HFFc6 (cell line): ENCODE measurements at places on chromosomes 12 and 14.
A peak's percentile ranks its signal among the peaks of the same experiment; 100 is the strongest.

- no peak for DNase-seq
Observed at GRCh38 chr12:2051700-2052621, 826 bp upstream of the CACNA1C start.

GRCh38 chr12:49200919-49201594, 12.2 kb upstream of the TUBA1A start:
- peak; percentile 71 for DNase-seq

GRCh38 chr14:94363151-94363624, 25.2 kb downstream of the SERPINA1 start:
- DNase-seq, result no peak

DNA sequence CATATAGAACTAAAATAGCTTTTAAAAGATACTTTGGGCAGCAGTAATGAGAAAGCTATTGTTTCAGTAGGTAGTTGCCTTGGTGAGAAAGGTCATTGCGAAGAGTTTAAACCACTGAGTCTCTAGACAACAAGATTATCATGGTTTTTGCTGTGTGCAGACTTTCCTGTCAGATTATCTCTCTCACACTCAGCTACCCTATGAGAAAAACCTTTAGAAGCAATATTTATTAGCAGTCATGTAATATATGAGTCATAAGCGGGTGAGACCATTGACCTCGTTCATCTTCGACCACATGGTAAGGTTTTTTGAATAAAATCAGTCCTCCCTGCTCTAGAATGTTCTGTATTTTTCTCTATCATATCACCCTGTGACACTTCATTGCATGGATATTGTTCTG, 59.9 kb downstream of the GPR65 start:
- DNase-seq, result no peak

DNA sequence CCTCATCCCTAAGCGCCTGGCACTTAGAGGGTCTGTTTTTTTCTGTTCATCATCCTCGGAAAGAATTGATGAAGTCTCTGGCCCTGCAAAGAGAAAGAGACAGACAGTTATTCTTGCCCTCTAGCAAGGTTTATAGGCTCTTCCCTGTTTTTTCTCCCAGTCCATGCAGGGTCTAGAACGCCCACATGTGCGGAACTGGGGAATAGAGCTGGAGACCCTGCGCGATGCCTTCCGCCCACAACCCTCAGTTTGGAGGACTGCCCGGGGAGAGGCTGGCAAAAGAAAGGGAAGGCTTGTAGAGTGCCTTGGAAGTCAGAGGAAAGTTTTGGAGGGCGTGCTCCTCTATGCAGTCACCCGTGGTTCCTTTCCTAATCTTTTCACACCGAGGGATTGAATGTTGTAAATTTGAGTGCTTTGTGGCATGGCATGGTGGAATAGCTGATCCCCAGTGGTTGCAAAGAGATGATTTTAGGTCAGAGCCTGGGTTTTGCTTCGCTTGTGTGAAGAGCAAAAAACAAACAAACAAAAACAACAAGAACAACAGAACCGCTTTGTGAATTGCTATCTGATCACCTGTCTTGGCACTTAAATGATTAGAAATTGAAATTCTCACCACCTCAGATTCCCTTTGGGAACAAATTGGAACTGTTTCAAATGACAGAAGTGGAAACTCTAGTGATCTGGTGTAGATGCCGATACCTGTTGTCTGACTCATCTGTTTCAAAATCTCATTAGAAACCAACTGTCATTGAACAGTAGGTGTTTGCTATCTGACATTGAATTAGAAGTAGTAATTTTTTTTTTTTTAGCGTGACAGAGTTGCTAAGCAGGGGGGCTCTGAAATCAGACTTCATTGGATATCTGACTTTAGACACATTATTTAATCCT, 947 bp downstream of the GAS2L3 start:
- DNase-seq, result no peak

GRCh38 chr12:100942984-100943749, 148.6 kb downstream of the ANO4 start:
- DNase-seq, result no peak

GRCh38 chr12:109782326-109782703, 50.9 kb downstream of the TRPV4 start:
- DNase-seq, result no peak

DNA sequence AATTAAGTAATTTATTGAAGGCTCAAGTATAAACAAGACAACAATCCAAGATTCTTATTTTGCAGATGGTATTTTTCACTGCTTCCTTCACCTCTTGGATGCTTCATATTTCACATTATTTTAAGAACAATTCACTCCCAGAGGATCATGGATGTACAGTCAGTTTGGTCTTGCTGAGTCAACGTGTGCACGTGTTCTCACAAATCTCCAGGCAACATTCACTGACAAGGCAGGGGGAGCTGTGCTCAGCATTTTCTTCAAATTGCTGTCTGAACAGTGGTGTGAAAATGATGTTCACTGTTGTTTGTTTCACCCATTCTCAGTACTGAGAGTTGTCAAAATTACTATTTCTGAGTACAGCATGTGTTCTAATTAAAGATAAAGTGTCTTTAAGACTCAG, 118.3 kb upstream of the SLC38A4 start:
- DNase-seq, result peak; percentile 77

GRCh38 chr12:2226641-2227040, 173.9 kb downstream of the CACNA1C start:
- DNase-seq, result no peak

DNA sequence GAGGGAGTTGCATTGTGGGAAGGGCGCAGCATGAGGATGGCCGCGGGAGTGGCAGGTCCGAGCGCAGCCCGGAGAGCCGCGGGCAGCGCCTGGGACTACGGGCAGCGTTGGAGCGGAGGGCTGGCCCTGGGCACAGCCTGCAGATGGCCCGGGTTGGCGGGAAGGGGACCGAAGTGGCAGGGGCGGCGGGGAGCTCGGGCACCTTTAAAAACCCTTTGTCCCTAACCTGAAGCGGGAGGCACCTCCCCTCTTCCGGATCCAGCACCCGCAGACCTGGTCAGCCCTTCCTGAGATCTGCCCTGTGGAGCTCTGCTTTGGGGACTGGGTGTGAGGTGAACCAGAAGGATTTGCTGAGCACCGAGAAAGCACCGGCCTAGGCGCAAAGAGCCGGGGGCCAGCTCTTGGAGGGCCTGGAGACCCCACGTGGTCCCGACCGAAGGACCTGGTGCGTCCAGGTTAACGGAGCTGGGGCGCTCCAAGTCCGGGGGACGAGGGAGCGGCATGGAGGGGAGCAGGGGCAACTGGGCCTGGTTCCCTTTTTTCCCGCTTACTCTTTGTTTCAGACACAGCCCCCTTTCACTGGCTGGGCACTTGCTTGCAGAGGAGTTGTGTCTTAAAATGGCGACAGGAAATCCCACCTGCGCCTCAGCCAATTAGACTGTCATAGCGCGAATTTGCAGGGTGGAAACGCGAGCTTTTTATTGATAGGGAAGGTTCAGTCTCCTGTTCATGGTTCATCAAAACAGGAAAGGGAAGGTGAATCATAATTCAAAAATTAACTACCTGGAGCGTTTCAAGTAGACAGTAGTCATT, 792 bp upstream of the SLC38A1 start:
- no peak for DNase-seq

- no peak for DNase-seq
Observed at GRCh38 chr12:108876550-108876949, 3.3 kb upstream of the DAO start.

- no peak for DNase-seq
Observed at GRCh38 chr14:47543459-47543858, 131.9 kb downstream of the MDGA2 start.

GRCh38 chr14:98070536-98070935, 1201.5 kb downstream of the BCL11B start:
- no peak for DNase-seq

DNA sequence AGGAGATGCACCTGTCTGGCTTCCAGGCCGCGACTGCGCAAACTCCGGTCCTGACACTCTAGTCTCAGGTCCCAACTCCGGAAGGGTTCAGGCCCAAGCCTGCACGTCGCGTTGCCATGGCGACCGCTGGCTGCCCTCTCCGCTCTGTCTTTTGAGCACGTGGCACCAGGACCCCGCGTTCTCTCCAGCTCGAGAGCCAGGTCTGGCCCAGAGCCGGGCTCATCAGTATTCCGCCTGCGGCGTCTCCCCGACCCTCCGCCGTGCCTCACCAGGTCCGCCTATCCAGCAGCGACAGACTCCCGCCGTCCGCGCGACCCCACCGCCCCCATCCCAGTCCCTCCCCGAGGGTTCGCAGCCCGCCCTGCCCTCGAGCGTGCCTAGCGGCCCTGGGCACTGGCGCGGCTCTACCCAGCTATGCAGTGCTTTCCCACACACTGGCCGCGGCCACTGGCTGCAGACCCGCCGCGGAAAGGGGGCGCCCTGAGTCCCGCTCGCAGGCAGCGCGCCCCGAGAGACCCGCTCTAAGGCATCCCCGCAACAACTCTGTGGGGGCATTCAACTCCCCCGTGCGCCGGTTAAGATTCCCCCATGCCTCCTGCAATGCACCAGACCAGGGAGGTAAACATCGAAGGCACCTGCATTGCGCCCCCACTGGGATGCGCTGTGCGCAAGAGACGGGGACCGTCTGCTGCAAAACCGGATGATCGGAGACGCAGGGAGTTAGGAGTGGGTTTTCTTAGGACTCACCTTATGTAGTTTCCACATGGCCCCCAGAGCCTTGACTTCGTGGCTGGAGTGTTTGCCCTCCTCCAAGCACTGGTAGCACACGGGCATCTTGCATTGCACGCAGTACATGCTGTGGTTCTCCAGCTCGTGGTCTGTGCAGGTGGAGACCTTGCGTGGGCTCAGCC, 1.3 kb downstream of the TRIM9 start:
- no peak for DNase-seq

GRCh38 chr12:32451816-32452215, 52.5 kb downstream of the FGD4 start:
- DNase-seq, result no peak

- no peak for DNase-seq
Observed at GRCh38 chr14:104254735-104255400, 116.5 kb downstream of the KIF26A start.

GRCh38 chr14:68393259-68393658, 399.6 kb downstream of the ZFP36L1 start:
- no peak for DNase-seq

DNA sequence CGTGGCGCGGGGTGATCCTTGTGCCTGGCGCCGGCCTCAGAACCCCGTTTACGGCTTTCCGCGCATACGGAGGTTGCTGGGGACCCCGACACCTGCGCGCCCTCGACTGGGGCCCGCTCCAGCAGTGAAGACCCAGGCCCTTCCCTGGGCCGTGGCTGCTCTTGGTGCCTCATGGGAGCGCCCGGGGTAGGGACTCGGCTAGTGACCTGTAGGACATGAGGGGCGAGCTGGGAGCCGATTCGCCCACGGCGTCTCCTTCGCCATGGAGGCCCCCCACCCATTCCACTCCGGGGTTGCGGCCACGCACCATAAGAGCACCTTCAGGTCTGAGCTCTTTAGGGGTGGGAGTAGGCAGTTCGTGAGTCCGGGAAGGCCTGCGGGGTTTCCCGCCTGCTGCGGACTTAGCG, 14.2 kb upstream of the PAX9 start:
- no peak for DNase-seq

- no peak for DNase-seq
Observed at GRCh38 chr14:75976826-75977581, 4.8 kb downstream of the TGFB3 start.

DNA sequence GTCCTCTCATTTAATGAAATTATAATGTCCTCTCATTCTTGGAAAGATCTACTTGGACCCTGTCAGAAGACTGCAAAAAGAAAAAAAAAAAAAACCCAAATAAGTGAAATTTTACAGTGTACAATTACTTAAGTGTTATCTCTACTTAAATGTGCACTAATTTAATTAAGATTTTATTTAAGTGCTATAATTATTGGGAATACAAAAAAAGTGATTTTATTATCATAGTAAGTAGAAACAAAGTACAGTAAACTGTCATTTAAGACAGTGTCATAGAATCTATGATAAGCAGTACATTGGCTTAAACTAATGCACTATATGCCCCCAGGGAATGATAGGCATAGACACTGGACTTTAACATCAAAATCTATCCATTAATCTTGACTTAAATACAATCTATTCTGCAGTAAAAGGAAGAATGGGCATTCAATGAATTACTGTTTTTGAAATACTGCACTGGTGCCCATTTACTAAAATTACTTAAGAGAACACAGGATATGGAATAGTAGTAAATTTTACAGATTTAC, 23.3 kb downstream of the INSM2 start:
- no peak for DNase-seq

- DNase-seq, result no peak
Observed at GRCh38 chr12:83172866-83173649, 486.4 kb downstream of the TMTC2 start.

DNA sequence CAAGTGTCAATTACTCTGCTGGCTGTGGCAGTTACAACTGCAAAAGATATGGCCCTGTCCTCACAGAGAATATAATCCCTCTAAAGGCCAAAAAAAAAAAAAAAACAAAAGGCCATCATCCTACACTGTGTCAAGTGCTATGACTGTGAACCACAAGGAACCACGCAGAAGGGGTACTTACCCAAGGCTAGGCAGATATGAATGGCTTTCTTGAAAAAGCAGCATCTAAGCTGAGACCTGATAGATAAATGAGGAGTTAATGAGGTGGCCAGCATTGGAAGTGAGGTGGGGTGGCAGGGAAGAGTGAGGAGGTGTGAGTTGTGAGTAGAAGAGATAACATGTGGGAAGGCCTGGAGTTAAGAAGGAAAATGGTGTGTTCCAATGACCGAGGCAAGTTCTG, 16.4 kb upstream of the IL22 start:
- DNase-seq, result no peak

GRCh38 chr14:73323896-73324399, 86.6 kb downstream of the PAPLN start:
- DNase-seq, result no peak
